AG04450 (cell line): ENCODE measurements at places on chromosomes 4 and X.

DNA sequence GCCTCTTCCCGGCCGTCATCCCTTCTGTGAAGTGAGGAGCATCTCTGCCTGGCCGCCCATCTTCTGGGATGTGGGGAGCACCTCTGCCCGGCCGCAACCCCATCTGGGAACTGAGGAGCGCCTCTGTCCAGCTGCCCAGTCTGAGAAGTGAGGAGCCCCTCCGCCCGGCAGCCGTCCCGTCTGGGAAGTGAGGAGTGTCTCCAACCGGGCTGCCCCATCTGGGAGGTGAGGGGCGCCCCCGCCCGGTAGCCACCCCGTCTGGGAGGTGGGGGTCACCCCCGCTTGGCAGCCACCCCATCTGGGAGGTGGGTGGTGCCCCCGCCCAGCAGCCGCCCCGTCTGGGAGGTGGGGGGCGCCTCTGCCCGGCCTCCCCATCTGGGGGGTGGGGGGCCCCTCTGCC is 142.3 kb downstream of the LAS1L start:
- no peak for DNase-seq

GRCh38 chr4:139690419-139690818 is 24.8 kb downstream of the MGST2 start:
- no peak for DNase-seq

DNA sequence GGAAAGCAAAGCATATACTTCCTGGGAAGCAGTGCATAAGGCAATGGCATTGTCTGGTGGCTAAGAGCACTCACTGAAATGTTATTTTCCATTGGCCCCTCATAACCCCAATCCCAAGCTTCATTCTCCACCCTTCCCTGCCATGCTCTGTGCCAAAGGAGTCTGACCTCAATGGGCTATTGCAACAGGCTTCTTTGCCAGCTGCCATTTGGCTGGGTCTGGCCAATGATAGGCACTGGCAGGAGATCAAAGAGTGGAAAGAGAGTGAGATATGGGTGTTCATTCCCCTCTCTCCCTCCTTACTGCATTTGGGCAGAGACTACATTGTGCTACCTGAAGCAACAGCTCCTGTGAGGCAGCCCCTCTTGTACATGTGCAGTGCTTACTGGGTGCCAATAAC is 51.5 kb downstream of the LHFPL1 start:
- no peak for DNase-seq

- DNase-seq, result no peak
Observed at GRCh38 chr4:7381890-7382633, 52.7 kb downstream of the PSAPL1 start.

GRCh38 chr4:151822331-151822730 is 61.5 kb upstream of the GATB start:
- no peak for DNase-seq

GRCh38 chr4:151930372-151930771 is 169.6 kb upstream of the GATB start:
- no peak for DNase-seq
